Lower leg skin (tissue), 4 donors: ENCODE measurements at places on chromosomes 1 and 21. TPM values are rescaled to one million over a fixed set of nuclear protein-coding genes. Genes with fewer than 3 reads are reported as not detected.

DNA sequence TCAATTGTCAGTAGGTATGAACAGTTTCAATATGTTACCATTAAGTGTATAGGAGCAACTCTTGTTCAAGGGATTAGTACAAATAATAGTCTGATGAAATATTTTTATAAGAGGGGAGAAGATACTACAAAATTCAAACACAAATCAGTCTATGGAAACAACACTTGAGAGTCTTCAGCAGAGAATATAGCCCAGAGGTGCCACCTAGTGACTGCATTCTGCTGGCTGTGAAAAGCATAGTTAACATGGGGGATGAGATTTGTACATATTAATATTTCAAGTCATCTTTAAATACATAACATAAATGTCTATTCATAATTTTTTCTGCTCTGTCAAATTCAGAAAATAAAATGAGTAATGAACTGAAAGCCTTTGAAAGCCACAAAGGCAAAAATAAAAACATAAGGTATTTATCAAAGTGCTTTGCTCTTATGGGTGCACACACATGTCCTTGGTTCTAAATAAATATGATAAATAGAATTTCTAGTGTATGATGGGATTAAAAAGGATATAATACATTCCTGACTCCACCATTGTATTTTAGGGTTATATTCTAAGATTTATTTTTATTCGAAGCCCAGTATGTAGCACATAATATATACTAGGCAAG, 440.9 kb upstream of the ZRANB2 start:
- no peak for DNase-seq

DNA sequence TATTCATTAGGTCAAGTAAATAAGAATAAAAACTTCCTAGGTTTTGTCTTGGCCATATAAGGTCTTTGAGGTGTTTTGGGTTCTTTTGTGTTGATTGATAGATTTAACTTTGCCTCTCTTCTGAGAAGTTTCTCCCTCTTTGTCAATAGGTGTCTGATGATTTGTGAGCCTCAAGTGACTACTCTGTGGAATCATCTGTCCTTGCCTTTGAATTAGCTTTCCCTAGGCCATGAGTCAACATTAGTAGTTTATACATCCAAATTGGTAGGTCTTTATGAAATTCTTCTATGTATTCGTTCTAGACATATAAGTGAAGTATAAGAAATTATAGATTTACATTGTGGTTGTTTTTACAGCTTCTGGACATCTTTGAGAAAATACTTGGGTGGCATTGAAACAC, 864.4 kb downstream of the USP25 start:
- no peak for DNase-seq

GRCh38 chr1:203440771-203441170, 34.8 kb upstream of the PRELP start:
- peak; percentile 74 for DNase-seq

The PDZK1 gene
- 6.8 TPM for total RNA-seq
